Muscle of arm (tissue), 14 donors: ENCODE measurements at places on chromosomes 3 and 15. TPM values are rescaled to one million over a fixed set of nuclear protein-coding genes. Genes with fewer than 3 reads are reported as not detected.

- no peak for DNase-seq
Observed at GRCh38 chr15:26391567-26392194, 381.2 kb downstream of the GABRB3 start.

DNA sequence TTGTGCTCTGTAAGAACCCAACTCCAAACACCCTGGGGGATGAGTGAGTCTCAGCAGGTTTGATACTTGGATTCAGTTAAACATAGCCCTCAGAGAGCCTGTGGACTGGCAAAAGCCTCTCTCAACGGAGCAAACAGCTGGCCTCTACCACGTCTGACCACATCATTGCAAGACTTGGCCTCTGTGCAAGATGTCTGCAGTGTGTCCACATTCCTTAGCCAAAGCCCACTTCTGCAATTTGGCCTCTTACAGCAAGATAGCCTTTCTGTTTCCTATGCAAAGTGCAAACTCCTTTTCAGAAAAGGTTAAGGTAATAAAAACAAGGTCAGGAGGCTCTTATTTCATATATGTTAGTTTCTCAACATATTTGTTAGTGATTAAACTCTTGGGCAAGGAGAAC, 27.9 kb downstream of the FBN1 start:
- peak; percentile 19 for DNase-seq

- DNase-seq = peak; percentile 43
Observed at GRCh38 chr3:134407239-134407625, 33.0 kb upstream of the AMOTL2 start.

- no peak for DNase-seq
Observed at GRCh38 chr3:146561463-146561862, 17.1 kb upstream of the PLSCR1 start.

DNA sequence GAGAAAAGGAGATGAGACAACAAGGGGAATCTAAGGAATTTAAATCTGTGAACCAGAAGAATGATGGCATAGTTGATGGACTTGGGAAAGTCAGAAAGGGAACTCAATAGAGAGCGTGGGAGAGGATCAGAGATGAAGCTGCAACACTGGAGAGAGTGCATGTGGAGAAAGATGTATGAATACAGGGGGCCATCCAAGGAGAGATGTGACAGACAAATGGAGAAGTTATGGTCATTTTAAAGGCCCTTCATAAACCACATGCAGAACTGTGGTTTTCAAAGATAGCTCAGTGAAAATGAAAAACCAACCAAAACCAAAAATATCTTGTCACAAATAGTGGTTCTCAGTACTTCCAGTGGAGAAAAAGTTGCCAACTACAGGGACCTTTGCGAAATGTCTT, 265.2 kb downstream of the SUCLG2 start:
- DNase-seq = no peak

- DNase-seq = no peak
Observed at GRCh38 chr3:30273304-30274072, 332.9 kb upstream of the TGFBR2 start.

The CAV3 gene
- polyA plus RNA-seq = 231 TPM

The IGF1R gene
- 12.5 TPM for polyA plus RNA-seq

The AGBL1 gene
- 9.7 TPM for polyA plus RNA-seq

The TF gene
- polyA plus RNA-seq = 3.0 TPM
